Activated T-helper 1 cell treated with anti-CD3 and anti-CD28 coated beads, Interleukin-12 subunit alpha, Interleukin-12 subunit beta, Interleukin-2, Interleukin-4 antibody, amounts not matched to agents 30 ng/mL and 10 ng/mL and 1 ng/mL, durations not matched to agents 14 hours and 24 hours and 36 hours (primary cell): ENCODE measurements at places on chromosomes 12 and 14. TPM values are rescaled to one million over a fixed set of nuclear protein-coding genes. Genes with fewer than 3 reads are reported as not detected.

The FOXG1 gene
- total RNA-seq: not detected in 2 replicates

The LHX5 gene
- not detected in 2 replicates for total RNA-seq

The SPTB gene
- total RNA-seq: not detected in 2 replicates

The ST8SIA1 gene
- 0.17 and 0.57 TPM in 2 replicates for total RNA-seq

The MYRFL gene
- not detected in 2 replicates for total RNA-seq

The GMFB gene
- 39.5 and 39.7 TPM in 2 replicates for total RNA-seq

DNA sequence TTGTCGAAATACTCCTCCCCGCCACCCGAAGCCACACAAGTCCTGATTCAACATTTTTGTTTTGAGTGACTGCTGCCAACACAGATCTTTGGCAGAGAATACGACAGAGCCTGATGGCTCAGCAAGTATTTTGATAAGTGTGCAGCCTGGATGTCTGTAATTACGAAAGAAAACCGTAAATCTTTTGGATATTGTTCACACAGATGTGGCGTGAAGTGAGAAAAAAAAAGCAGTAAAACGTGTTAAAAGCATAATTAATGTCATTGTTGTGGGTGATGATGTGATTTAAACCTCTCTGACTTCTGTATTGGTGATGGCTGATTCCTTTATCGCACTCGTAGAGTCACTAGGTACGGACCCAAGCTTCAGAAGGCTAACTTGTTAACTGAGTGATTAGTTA is 98.7 kb downstream of the PHETA1 start:
- DNase-seq: no peak
- no peaks in the 10 kb centered on the region for H3K4me1 ChIP-seq
- no peaks in the 10 kb centered on the region for H3K27me3 ChIP-seq
- H3K4me3 ChIP-seq: no peak overlapping the region

- no peaks in the 10 kb centered on the region for H3K4me1 ChIP-seq
- no peak overlapping the region for H3K27ac ChIP-seq
- no peaks in the 10 kb centered on the region for H3K27me3 ChIP-seq
- H3K36me3 ChIP-seq: peaks cover 31% of the 10 kb centered on the region
- peak; percentile 30 for DNase-seq
- no peak overlapping the region for H3K4me3 ChIP-seq
Observed at GRCh38 chr14:75088566-75089373, 19.3 kb downstream of the ZC2HC1C start.

DNA sequence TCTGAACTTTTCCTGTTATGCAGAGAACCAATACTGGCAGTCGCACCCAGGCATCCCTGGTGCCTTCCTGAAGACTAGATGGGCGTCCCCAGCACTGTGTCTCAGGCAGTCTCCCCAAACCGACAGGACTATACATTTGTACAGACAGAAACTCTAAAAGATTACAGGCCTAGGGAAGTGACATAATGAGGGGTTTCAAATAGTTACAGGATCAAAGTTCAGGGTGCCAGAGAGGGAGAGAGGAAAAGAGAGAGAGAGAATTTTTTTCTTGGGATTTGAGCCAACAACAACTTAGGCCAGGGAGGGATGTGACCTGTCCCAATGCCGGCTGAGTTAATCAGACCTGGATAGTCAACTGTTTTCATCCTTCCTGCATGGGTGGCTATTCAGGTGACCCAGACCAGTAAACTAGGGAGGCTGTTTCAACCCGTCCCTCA is 9.3 kb upstream of the GMFB start:
- DNase-seq: no peak
- H3K4me1 ChIP-seq: peaks cover 5% of the 10 kb centered on the region
- no peak overlapping the region for H3K27ac ChIP-seq
- no peaks in the 10 kb centered on the region for H3K36me3 ChIP-seq

DNA sequence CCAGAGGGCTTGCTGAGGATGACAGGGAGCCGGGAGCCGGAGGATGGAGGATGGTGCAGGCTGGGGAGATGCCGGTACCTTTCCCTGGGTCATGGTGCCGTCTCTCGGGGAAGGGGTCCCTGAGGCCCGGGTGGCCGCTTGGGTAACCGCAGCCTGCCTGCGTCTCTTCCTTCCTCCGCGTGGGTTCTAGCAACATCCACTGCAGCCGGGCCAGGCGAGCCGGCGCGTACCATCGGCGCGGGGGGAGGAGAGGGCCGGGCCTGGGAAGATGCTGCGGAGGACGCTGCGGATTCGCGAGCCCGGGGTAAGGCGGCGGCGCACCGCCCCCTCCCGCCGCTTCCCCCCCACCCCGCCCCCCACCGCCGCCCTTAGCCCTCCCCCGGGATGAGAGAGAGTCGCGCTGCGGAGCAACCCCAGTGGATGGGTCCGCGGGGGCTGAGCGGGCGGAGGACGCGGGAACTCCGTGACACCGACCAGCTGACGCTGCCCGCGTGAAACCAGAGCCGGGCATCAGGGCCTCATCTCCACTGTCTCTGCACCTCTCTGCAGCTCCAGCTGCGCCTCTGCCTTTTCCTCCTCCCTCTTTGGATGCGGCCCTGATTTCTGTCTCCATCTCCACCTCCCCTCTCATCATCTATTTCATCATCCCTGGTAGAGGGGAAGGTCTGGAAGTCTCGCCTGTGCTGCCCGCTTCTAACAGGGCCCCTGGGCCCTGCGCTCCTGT is at the start of gene FAIM2:
Gene FAIM2, minus strand, starts transcription at position 201 of the 724 bp plus-strand sequence. Its CDS starts 108 bp downstream, at position 93.
- H3K27me3 ChIP-seq: peaks cover 27% of the 10 kb centered on the region
- peaks cover 8% of the 10 kb centered on the region for H3K4me1 ChIP-seq
- peak; percentile 36 for DNase-seq

- no peak for DNase-seq
- no peaks in the 10 kb centered on the region for H3K27me3 ChIP-seq
- peaks cover 17% of the 10 kb centered on the region for H3K36me3 ChIP-seq
- H3K4me3 ChIP-seq: peak overlapping the region; percentile 74
Observed at GRCh38 chr12:46517579-46517962, 145.0 kb upstream of the SLC38A2 start.

- no peak overlapping the region for H3K27ac ChIP-seq
- no peak for DNase-seq
- no peaks in the 10 kb centered on the region for H3K36me3 ChIP-seq
- H3K4me1 ChIP-seq: no peaks in the 10 kb centered on the region
- peaks cover 8% of the 10 kb centered on the region for H3K27me3 ChIP-seq
Observed at GRCh38 chr12:5099591-5099990, 55.9 kb downstream of the KCNA5 start.

DNA sequence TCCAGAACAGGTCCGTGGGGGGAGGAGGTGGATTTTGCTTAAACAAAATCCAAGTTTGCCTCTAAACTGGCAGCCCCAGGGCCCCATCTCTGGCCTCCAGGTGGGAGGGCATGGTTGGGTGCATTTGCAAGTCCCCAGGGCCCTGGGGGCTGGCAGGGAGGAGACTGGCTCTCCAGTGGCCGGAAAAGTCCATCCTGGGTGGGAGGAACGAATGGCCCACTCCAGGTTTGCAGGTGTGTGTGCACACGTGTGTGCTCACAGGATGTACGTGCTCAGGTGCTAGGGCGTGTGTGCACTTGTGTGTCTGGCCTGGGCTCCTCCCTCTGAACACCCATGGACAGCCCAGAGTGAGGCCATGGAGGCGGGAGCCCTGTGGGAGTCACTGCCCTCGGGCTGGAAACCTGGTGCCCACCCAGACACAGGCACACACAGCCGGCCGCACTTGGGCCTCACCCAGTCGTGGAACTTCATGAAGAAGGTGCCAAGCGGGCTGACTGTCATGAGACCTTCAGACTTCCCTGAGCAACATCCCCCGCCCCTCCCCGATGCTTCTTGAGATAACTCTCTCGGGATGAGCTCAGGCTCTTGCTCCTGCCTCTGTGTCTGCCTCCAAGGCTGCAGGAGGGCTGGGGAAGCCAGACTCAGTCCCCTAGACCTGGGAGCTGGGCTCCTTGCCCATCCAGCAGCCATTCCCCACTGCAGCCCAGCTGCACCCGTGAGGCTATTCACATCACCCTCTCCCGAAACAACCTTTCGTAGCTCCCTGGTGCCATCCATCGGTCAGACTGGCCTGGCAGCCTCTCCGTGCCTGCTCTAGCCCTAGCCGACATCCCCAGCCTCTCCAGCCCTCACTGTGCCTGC is 9.4 kb downstream of the AHNAK2 start:
- peaks cover 18% of the 10 kb centered on the region for H3K27me3 ChIP-seq
- H3K4me1 ChIP-seq: no peaks in the 10 kb centered on the region
- H3K4me3 ChIP-seq: no peak overlapping the region
- no peaks in the 10 kb centered on the region for H3K36me3 ChIP-seq
- DNase-seq: no peak
